ENCODE measurements at places on chromosomes 13 and 19.

DNA sequence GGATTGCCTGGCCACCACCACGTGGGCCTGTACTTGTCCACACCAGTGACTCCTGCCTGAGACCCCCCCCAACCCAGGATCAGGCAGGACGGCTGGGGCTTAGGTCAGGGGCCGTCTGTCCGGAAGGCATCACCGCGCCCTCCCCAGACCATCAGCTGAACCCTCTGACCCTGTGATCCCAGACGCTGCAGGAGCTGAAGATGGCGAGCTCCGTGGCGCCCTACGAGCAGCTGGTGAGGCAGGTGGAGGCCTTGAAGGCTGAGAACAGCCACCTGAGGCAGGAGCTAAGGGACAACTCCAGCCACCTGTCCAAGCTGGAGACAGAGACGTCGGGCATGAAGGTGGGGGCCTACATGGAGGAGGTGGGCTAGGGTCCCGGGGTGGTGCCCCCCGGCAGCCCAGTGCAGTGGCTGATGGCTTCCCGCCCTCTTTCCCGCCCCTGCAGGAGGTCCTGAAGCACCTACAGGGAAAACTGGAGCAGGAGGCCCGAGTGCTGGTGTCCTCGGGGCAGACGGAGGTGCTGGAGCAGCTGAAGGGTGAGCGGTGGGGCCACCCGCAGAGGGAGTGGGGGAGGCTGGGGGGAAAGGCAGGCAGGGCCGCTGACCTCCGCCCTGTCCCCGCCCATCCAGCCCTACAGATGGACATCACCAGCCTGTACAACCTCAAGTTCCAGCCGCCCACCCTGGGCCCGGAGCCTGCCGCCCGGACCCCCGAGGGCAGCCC lies 3.0 kb downstream of the APC2 start:
- no peak for DNase-seq

DNA sequence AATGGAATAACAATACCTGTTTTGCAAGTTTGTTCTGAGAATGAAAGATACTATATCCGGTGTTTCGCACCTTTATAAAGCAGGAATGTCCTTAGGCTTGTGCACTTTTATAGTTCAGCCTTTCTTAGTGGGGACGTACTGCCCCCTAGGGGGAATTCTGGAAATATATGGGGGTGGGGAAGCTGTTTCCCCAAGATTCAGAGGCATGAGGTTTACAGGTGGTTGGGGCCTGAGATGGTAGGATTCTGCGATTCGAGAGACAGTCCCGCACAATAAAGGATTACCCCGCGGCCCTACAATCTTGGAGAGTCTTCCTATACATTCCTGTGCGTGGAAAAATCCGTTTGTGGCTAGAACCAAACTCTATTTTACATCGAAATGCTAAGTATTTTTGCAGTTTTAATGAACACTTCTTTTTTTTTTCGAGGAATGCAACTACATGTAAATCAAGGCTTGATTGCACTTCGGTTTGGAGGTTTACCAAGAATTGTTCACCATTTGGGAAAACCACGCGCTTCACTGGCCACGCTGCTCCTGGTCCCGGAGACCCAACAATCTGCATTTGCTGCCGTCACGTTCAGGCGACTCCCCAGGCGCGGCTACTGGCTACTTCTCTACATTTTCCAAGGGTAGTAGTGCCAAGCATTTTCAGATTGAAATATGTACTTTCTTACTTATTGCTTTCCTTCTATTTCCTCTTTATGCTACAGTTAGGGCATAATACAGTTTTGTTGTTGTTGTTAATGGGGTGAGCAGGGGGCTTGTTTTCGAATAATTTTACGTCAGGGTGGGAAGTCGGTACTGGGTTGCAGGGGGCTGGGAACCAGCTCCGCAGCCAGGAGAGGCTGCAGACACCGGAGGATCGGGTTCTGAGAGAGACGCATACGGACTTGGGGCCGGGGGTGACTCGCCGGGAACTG lies 830 bp downstream of the NEK5 start:
- peak; percentile 64 for DNase-seq

DNA sequence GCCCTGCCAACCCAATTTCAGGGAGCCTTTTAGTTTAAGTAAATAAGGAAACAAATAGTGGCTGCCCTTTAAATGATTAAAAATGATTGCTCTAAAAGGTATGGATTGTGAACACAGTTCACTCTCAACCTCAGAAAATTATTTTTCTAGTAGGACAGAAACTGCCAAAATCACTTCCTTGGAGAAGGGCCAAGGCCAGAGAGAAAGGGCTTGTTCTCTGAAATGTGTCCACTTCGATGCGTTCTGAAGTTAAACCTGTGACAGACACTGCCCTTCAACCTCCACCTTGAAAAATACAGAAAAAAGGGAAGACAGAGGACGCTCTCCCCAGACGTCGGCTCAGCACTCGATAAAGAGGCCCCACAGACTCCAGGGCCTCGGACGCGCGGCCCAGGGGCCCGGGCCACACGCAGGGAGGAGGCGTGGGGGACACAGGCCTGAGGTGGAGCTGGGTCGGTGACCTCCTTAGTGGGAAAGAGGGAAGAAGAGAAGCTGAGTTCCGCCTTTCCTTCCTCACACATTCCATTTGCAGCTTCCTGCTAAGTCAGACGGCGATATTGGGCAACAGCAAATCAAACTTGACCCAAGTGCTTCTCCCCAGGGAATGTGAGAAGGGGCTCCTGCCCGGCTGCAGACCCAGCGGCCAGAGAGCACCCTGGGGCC lies 63.6 kb downstream of the RASA3 start:
- DNase-seq, result peak; percentile 73

DNA sequence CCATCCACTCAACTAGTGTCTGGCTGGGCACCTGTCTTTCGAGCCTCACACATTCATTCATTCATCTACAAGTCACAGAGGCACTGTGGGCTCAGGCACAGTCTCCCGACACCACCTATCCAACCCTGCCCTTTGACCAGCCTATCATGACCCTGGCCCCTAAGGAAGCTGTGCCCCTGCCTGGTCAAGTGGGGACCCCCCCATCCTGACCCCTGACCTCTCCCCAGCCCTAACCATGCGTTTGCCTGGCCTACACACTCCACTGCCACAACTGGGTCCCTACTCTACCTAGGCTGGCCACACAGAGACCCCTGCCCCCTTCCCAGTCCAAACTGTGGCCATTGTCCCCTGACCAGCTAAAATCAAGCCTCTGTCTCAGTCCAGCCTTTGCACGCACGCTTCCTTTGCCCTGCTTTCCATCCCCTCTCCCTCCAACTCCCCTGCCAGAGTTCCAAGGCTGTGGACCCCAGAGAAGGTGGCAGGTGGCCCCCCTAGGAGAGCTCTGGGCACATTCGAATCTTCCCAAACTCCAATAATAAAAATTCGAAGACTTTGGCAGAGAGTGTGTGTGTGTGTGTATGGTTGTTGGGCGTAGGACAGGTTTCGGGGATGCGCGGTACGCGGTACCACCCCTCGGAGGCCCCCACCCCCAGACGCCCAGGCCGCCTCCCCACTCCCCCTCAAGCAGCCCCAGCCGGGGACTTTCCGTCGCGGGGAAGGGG lies 404 bp upstream of the IL27RA start:
- DNase-seq, result no peak

GRCh38 chr19:40750874-40751537 lies at the start of gene SNRPA:
SNRPA (plus strand) TSS chr19:40751203; CDS start chr19:40751409, 206 bp downstream.
- peak; percentile 98 for DNase-seq

GRCh38 chr19:10230173-10230860 lies 814 bp downstream of the S1PR2 start:
- peak; percentile 72 for DNase-seq

- no peak for DNase-seq
Observed at GRCh38 chr19:50478901-50479715, 2.5 kb upstream of the GARIN5A start.

GRCh38 chr13:24277761-24278160 lies 31.6 kb upstream of the C1QTNF9 start:
- no peak for DNase-seq

- DNase-seq, result no peak
Observed at GRCh38 chr13:104057861-104058260, 991.6 kb upstream of the SLC10A2 start.

GRCh38 chr13:27081893-27082679 lies 89.5 kb downstream of the USP12 start:
- DNase-seq, result no peak

GRCh38 chr19:10553943-10554381 lies 10.3 kb downstream of the ATG4D start:
- peak; percentile 64 for DNase-seq

All from muscle of back (tissue), 13 donors.